H9 (cell line): ENCODE measurements at places on chromosomes 5 and 9.

- H3K4me1 ChIP-seq, result no peaks in the 10 kb centered on the region; the same call in 1 of the 2 replicates
- no peak for DNase-seq
- no peaks in the 10 kb centered on the region for H3K27me3 ChIP-seq
- no peak overlapping the region for H3K4me3 ChIP-seq
- peaks cover 14% of the 10 kb centered on the region for H3K36me3 ChIP-seq
Observed at GRCh38 chr5:178201221-178201926, 3.0 kb upstream of the HNRNPAB start.

- H3K4me3 ChIP-seq, result no peak overlapping the region
- H3K36me3 ChIP-seq, result no peaks in the 10 kb centered on the region
- no peaks in the 10 kb centered on the region for H3K4me1 ChIP-seq
Observed at GRCh38 chr9:114998326-114998725, 67.9 kb upstream of the TNFSF8 start.

DNA sequence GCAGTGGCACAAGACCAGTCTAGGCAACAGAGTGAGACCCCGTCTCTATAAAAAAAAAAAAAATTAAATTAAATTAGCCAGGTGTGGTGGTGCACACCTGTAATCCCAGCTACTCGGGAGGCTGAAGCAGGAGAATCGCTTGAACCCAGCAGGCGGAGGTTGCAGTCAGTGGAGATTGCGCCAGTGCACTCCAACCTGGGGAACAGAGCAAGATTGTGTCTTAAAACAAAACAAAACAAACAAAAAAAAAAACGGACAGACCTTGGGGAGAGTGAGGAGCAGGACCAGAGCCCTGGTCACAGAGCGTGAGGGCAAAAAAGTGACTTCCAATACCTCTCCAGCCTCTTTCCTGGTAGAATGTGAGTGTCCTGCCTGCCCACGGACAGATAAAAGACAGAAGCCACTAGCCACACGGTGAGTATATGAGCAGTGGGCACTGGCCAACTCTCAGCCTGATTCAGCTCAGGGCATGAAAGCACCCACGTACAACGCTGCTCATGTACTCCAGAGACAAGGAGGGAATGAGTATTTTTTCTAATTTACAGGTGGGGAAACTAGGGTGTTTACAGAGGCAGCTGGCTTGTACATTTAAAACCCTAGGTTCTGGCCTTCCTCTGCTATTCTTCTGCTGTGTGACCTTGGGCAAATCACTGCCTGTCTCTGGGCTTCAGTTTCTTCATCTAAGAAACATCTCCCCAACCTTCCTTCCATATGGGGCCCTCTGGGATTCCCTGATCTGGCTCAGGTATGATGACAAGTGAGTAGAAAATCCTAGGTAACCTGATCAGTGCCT lies 1.8 kb downstream of the OLFML2A start:
- H3K36me3 ChIP-seq, result no peaks in the 10 kb centered on the region
- H3K27ac ChIP-seq, result no peak overlapping the region
- peaks cover 5% of the 10 kb centered on the region; the same call in 1 of the 2 replicates for H3K4me1 ChIP-seq
- no peak for DNase-seq

DNA sequence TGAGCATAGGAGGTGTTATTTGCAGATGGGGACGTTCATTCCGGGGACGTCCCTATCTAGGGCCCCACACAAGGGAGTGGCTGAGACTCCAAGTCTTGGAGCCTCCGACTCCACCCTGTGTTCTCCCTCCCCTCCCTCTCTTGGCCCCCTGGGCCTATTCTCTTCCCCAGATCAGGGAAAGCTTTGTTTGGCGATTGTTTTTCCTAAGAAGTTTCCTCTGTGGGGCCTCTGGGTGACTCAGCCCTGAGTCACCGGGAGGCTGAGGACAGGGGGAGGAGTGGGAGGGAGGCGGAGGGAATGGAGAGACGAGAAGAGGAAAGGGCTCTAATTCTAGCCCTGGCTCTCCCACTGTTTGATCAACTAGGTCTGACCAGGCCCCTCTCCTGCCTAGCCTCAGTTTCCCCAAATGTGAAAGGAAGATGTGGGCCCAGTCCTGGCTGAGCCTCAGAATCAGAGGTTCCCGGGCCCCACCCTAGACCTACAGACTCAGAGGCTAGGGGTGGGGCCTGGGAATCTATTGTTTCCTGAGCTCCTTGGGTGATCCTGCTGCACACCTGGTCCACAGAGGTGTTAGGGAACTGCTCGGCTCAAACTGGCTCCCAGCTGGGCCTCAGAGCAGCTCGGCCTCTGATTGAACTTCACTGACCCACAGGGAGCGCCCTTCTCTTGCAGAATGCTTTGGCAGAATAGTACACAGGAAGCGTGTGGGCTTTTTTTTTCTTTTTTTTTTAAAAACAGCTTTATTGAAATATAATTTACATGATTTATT lies 19.2 kb downstream of the GSN start:
- peak overlapping the region; percentile 35 for H3K4me3 ChIP-seq
- peaks cover 39% of the 10 kb centered on the region; the same call in 1 of the 2 replicates for H3K27me3 ChIP-seq
- no peak overlapping the region for H3K27ac ChIP-seq
- peak; percentile 94 for DNase-seq
- H3K4me1 ChIP-seq, result peaks cover 10% of the 10 kb centered on the region; the same call in 1 of the 2 replicates

- no peaks in the 10 kb centered on the region; the same call in 1 of the 2 replicates for H3K36me3 ChIP-seq
- H3K4me1 ChIP-seq, result no peaks in the 10 kb centered on the region
- H3K4me3 ChIP-seq, result no peak overlapping the region
- no peak overlapping the region for H3K27ac ChIP-seq
- H3K27me3 ChIP-seq, result no peaks in the 10 kb centered on the region
Observed at GRCh38 chr5:35971186-35971877, 19.9 kb downstream of the UGT3A1 start.

DNA sequence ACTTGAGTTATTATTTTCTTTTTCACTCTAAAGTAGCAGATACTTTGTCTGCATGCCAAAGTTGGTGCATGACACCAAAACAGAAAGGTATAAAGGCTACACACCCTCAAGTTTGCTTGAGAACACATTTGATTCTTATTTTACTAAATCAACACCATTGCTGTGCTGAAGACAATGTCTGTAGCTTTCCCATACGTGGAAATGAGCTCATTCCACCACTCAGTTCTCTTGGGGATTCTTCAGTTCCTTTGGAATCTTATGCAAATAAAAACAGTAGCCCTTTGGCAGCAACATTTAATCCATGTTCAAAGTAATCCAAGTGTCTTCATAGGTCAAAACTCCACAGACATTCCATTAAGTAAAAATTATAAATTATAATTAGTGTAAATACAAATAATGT lies 264.9 kb downstream of the TLE1 start:
- H3K27me3 ChIP-seq, result no peaks in the 10 kb centered on the region
- H3K4me3 ChIP-seq, result no peak overlapping the region
- peaks cover 7% of the 10 kb centered on the region; the same call in 2 of the 3 replicates for H3K36me3 ChIP-seq
- DNase-seq, result no peak
- H3K4me1 ChIP-seq, result no peaks in the 10 kb centered on the region

GRCh38 chr5:169670769-169671525 lies 33.9 kb downstream of the DOCK2 start:
- DNase-seq, result no peak
- H3K27ac ChIP-seq, result no peak overlapping the region
- H3K4me1 ChIP-seq, result no peaks in the 10 kb centered on the region
- H3K4me3 ChIP-seq, result no peak overlapping the region

DNA sequence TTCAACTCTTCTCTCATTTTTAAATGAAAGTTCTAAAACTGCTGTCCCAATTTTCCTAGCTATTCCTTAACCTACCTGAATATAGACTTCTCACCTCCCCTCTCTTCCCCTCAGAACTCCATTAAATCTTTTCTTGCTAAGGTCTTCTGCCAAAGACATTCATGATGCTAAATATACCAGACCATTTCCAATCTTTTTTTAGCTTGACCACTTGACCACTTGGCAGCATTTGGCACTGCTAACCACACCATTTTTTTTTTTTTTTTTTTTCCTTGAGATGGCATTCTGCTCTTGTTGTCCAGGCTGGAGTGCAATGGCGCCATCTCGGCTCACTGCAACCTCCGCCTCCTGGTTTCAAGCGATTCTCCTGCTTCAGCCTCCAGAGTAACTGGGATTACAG lies 3.6 kb upstream of the ZNF131 start:
- peaks cover 3% of the 10 kb centered on the region for H3K36me3 ChIP-seq
- no peaks in the 10 kb centered on the region; the same call in 1 of the 2 replicates for H3K4me1 ChIP-seq
- no peak overlapping the region for H3K27ac ChIP-seq
- no peaks in the 10 kb centered on the region for H3K27me3 ChIP-seq

DNA sequence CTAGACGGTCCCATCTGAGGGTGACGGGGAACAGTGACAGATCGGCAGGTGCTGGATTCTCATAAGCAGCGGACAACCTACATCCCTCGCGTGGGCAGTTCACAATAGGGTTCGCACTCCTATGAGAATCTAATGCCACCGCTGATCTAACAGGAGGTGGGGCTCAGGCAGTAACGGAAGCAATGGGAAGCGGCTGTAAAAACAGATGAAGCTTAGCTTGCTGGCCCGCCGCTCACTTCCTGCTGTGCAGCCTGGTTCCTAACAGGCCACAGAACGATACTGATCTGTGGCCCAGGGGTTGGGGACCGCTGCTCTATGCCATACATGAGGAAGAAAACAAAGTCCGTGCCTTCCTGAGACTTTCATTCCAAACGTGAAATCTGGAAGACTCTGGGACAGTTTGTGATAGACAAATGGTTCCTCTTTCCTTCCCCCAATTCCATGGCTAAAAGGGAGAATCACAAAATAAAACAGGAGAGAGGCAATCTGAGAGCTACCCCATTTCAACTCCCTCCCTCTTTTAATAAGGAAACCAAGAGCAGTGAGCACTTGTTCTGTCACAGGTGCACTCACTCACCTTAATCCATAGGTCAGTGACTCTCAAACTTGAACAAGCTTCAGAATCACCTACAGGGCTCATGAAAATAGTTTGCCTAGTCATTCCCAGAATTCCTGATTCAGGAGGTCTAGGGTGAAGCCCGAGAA lies 12.1 kb downstream of the PDCL start:
- H3K27me3 ChIP-seq, result no peaks in the 10 kb centered on the region
- no peak overlapping the region for H3K4me3 ChIP-seq
- no peaks in the 10 kb centered on the region for H3K4me1 ChIP-seq
- no peak for DNase-seq

GRCh38 chr9:89254773-89255125 lies 56.2 kb upstream of the CKS2 start:
- DNase-seq, result no peak
- H3K4me3 ChIP-seq, result no peak overlapping the region
- H3K27me3 ChIP-seq, result no peaks in the 10 kb centered on the region
- H3K27ac ChIP-seq, result no peak overlapping the region

GRCh38 chr5:112112346-112112745 lies 306.7 kb downstream of the EPB41L4A start:
- H3K27me3 ChIP-seq, result no peaks in the 10 kb centered on the region
- no peak overlapping the region for H3K4me3 ChIP-seq
- H3K4me1 ChIP-seq, result no peaks in the 10 kb centered on the region
- no peak overlapping the region for H3K27ac ChIP-seq
- no peaks in the 10 kb centered on the region for H3K36me3 ChIP-seq

DNA sequence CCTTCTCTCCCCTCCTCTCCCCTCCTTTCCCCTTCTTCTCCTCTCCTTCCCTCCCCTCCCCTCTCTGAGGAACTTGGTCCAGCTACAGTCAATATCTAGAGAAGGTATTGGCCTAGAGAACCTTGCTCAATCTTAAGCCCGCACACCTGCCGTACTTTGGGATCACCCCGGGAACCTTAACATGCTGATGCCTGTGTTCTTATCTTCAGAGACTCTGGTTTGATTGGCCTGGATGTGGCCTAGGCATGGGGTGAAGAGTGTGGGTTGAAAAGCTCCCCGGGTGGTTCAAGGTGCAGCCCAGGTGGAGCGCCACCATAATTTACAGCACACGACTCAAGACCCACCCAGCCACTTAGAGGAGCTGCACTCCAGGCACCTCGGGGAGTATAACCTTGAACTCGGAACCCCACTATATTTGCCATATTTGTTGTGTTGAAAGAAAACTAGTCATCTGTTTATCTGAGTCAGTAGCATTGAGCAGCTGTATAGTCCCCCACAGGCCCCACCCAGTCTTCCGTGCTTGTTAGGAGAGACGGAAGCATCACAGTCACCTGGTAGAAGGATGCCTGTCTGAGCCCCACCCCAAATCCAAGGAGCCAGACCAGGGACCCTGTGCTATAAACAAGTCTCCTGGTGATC lies 14.4 kb upstream of the PHF19 start:
- no peaks in the 10 kb centered on the region for H3K36me3 ChIP-seq
- H3K4me3 ChIP-seq, result no peak overlapping the region
- no peaks in the 10 kb centered on the region for H3K27me3 ChIP-seq
- H3K27ac ChIP-seq, result no peak overlapping the region
- H3K4me1 ChIP-seq, result no peaks in the 10 kb centered on the region; the same call in 1 of the 2 replicates

DNA sequence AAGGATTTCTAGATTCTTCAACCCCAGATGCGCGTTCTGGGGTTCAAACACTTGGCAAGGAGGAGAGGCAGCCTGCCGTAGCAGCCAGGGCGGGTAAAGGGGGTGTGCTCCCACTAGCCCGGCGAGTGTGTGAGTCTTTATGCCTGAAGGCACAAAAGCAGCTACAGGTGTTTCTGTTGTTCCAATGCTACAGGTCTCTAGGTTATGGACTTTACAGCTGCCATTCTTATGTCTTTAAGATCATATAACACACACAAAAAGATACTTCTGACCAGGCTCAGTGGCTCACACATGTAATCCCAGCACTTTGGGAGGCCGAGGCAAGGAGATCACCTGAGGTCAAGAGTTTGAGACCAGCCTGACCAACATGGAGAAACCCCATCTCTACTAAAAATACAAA lies 133.6 kb upstream of the RETREG1 start:
- no peak overlapping the region for H3K4me3 ChIP-seq
- DNase-seq, result no peak
- H3K27ac ChIP-seq, result no peak overlapping the region
- no peaks in the 10 kb centered on the region for H3K27me3 ChIP-seq
- peaks cover 17% of the 10 kb centered on the region for H3K36me3 ChIP-seq
- peaks cover 5% of the 10 kb centered on the region; the same call in 1 of the 2 replicates for H3K4me1 ChIP-seq

- H3K4me1 ChIP-seq, result no peaks in the 10 kb centered on the region
- no peak for DNase-seq
- no peaks in the 10 kb centered on the region for H3K27me3 ChIP-seq
- H3K36me3 ChIP-seq, result no peaks in the 10 kb centered on the region
- H3K4me3 ChIP-seq, result no peak overlapping the region
Observed at GRCh38 chr5:136425921-136426320, 60.6 kb upstream of the TRPC7 start.

DNA sequence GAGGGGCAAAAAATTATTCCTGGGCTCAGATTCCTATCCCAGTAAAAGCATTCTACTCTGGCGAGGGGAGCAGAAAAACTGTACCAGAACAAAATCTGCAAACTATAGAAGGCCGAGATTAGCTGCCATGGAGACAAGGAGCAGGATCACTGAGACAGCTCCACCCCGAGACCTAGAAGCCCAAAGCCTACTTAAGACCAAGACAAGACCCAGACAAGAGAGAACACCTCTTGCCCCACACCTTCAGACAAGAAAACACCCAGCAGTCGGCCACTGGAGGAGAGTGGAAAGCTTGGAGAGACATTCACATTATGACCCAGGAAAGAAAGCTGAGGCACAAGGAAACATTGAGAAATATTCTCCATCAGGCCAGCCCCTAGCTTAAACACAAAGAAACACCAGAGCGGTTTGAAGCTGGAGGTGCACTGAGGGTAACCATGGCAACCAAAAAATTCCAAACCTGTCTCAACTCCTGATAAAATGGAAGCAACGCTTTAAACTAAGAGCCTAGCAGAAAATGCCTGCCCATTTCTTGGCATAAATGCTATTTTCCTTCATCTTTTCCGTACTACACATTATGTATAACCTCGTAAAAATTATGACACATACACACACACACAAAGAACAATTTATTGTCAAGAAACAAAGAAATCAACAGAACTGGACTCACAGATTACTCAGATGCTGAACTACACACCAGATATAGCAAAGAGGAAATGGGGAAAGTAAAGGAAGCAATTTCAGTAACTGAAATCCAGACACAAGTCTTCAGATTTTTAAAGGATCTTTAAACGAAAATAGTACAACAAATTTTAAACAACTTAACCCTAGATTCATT lies 53.8 kb upstream of the FTMT start:
- H3K4me3 ChIP-seq, result no peak overlapping the region
- H3K27ac ChIP-seq, result no peak overlapping the region
- DNase-seq, result no peak
- no peaks in the 10 kb centered on the region for H3K27me3 ChIP-seq
- H3K36me3 ChIP-seq, result no peaks in the 10 kb centered on the region
- no peaks in the 10 kb centered on the region for H3K4me1 ChIP-seq
